ENCODE measurements at places on chromosomes 16 and 17.

- DNase-seq, result no peak
These were observed 14.0 kb downstream of the HERPUD1 start for GRCh38 chr16:56945847-56946527.

DNA sequence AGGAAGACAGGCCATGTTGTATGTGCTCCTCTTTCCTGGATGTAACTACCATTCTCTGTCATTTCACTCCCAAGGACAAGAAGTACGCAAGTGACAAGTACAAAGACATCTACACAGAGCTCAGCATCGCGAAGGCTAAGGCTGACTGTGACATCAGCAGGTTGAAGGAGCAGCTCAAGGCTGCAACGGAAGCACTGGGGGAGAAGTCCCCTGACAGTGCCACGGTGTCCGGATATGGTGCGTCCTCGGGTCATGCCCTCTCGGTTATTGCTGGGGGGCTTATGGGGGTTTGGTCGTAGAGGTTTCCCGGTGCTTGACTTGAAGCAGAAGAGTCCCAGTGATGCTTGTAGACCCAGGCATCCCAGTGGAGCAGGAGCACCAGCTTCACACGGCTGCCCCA, 29.0 kb downstream of the PLD6 start:
- DNase-seq, result no peak

- no peak for DNase-seq
These were observed 8.2 kb upstream of the COL1A1 start for GRCh38 chr17:50209472-50210239.

- DNase-seq, result no peak
These were observed 81.0 kb downstream of the USP31 start for GRCh38 chr16:23068079-23068736.

GRCh38 chr16:10728003-10728887, 15.4 kb upstream of the NUBP1 start:
- no peak for DNase-seq

DNA sequence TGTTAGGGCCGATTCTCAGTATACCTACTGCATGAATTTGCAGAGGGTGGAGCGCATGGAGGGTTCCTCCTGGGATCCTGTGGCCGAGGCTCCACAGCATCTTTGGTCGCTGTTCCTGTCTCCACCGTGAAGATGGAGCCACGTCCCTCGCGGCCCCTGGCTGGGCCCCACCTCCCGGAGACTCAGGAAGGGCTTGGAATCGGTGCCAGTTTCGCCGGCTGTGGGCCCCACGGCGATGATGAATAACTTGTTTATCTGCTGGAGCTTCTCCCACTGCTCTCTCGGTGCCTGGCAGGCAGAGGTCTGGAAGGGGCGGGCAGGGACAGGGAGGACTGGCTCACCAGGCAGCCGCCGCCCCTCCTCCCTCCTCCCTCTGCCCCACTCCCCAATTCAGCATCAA, 8.1 kb downstream of the SLC5A11 start:
- DNase-seq, result no peak

DNA sequence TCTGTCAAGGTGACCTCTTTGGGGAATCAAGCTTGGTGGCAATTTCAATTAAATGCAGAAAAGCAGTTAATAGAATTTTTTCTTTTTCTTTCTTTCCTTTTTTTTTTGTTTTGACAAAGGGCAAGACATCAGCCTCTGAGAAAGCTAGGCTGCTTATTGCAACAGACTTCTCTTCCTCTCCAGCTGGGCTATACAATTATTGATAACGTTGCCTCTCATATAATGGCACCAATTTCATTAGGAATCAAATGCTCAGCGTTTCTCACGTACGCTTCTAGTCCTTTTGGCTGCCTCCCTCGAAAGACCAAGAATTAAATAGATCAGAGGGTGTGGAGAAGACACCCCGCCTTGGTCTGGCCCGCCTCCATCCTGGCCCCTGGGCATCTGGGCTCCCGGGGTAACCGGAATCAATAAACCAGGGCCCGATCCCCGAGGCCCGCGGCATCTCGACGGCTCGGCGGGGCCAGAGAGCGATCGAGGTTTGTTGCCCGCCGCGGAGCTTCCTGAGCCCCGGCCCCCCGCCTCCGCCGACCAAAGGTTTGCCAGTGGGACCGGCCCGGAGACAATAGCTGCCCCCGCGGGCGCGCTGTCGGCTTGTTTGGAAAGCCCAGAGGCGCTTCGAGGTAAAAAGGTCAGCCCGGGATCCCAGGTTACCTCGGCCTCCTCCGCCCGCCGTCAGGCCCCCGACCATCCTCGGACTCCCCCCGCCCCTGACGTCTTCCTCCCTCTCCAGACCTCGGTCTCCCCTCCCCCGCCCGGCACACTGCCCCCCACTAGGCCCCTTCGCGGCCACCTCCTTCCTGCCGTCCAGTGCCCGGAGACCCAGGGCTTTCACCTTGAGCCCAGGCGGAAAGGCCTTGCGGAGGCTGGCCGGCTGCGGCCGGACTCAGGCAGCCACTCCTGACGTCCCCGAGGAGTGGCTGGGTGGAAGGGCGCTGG, 3.9 kb downstream of the HOXB1 start:
- peak; percentile 23 for DNase-seq

- DNase-seq, result peak; percentile 51
These were observed at the start of gene SDR42E2 for GRCh38 chr16:22161999-22162655. Gene SDR42E2 (plus strand): TSS chr16:22162506. CDS start chr16:22165583, 3,077 bp downstream.

GRCh38 chr16:24423312-24423711, 116.1 kb upstream of the RBBP6 start:
- no peak for DNase-seq

GRCh38 chr16:87114832-87115231, 202.4 kb downstream of the C16orf95 start:
- no peak for DNase-seq

DNA sequence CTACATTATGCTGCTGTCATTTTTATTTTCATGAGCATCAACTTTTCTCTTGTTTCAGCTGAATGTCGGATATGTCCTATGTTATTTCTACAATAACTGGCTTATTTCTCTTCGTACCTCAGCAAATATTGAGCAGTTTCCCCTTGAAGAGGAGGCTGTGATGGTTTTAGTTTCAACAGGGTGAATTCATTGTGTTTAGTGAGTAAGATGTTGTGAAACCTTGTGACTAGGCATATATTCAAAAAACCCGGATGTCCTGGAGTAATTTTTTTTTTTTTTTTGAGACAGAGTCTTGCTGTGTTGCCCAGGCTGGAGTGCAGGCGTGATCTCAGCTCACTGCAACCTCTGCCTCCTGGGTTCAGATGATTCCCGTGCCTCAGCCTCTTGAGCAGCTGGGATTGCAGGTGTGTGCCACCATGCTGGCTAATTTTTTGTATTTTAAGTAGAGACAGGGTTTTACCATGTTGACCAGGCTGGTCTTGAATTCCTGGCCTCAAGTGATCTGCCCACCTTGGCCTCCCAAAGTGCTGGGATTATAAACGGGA, 11.1 kb downstream of the CPD start:
- no peak for DNase-seq

GRCh38 chr17:42361781-42362186, 26.5 kb downstream of the STAT3 start:
- DNase-seq, result peak; percentile 56

GRCh38 chr17:79843816-79844800, 4.9 kb upstream of the CBX4 start:
- DNase-seq, result no peak

DNA sequence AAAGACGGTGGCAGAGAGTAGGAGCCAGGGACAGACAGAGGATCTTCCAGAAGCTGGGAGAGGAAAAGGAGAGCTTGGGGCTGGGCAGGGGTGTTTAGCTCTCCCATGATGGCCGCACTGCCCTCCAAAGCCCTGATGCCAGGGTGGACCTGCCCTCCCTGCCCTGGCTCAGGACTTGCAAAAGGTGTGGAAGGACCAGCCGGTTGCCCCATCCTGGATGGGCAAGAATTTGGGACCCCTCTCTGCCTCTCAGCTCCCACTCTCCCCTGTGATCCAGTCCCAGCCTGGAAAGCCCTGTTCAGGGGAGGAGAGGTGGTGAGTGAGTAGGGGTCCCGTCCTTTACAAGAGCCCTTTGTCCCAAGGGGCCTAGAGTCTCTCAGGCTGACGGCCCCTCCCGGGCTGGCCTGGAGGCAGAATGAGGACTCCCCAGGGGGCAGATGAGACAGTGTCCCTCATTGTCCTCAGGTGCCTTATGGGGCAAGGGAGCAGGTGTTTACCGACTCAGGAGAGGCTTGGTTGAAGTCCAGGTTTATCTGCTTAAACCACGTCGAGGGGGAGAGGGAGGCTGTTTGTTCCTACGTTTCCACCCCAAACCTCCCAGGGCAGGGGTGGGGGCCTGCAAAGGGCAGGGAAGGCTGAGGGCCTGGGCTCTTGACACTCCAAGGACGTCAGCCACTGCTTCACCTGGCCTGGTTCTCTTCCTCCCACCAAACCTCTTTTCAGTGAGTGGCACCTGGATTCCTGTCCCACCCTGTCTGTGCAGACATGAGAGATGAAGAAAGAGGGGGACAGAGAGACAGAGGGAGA, 19.3 kb upstream of the ITGA3 start:
- no peak for DNase-seq

- no peak for DNase-seq
These were observed 85.9 kb upstream of the TBX2 start for GRCh38 chr17:61313461-61314326.

GRCh38 chr16:20744922-20745440, 3.4 kb upstream of the THUMPD1 start:
- DNase-seq, result no peak

DNA sequence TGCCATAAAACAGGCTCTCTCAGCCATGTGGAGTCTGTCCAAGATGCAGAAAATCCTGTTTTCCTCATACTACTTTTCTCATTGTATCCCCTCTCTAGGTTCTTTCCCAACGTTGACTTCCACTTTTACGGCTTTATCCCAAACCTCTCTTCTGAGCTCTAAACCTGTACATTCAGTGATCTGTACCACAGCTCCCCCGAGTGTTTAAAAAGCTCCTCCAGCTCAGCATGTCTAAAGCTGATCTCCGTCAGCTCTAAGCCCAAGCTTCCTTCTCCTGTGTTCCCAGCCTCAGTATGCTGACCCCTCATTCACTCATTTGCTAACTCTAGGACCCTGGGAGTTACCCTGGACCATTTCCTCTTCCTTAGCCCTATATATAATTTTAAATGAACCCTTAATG, 144.6 kb downstream of the DNAH9 start:
- no peak for DNase-seq

GRCh38 chr16:17467923-17468540, 2.7 kb downstream of the XYLT1 start:
- peak; percentile 53 for DNase-seq

DNA sequence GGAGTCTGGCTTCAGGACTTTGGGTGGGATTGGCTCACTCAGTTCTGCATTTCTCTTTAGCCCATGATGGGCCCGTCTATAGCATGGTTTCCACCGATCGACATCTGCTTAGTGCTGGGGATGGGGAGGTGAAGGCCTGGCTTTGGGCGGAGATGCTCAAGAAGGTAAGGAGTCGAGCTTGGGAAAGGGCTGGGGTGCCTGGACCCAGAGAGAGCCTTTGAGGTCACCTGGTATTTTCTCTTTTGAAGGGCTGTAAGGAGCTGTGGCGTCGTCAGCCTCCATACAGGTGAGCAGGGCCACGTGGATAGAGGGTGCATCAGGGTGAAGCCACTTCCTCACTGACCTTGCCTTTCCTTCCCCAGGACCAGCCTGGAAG, 2.2 kb downstream of the THOC6 start:
- DNase-seq, result no peak

DNA sequence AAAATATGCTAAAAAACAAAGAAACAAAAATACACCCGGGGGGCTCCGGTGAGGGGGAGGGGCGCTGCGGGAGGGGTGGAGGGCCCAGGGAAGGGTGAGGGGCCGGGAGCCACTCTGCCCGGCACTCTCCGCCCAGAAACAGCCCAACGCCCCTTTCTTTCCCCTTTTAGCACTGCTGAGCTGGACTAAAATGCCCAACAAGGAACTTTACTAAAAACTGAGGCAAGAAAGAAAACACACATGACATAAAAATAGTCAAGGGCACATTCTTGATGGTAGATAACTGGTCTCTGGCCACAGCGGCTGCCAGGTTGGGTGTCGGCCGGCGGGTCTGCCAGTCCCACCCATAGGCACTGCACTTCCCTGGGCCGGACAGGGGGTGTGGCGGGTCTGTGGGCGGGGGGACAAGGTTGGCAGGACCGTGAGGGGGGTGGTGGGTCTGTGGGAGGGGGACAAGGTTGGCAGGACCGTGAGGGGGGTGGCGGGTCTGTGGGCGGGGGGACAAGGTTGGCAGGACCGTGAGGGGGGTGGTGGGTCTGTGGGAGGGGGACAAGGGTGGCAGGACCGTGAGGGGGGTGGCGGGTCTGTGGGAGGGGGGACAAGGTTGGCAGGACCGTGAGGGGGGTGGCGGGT, 20.9 kb downstream of the METRNL start:
- no peak for DNase-seq

- no peak for DNase-seq
These were observed 130.0 kb downstream of the KCNJ12 start for GRCh38 chr17:21505819-21506815.

DNA sequence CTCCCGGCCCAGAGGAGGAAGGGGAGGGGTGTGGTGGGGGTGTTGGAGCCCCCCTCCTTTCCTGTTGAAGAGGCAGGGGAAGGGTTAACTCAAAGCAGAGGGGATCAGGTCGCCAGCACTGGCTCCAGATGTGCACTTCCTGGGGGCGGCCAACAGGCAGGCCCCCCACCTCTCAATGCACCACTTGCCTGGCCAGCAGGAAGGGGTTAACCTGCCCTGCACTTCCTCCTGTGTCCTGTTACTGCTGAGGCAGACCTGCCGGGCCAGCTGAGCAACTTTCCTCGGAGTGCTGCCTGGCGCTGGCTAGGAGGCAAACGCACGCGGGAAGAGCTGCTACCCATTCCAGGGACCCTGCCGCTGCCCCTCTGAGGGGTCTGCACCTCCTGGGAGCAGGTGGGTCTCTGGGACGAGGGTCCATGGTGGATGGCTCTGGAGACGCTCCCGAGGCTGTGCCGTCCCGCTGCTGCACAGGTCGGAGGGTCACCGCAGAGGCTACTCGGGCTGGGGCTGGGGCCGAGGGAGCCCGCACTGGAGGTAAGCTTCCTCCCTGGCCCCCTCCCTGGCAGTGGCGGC, at the start of gene EPN3:
Gene EPN3 (plus strand): TSS at position 284 of the 573 bp plus-strand sequence. CDS start 3,822 bp downstream, outside the sequence.
- DNase-seq, result no peak

GRCh38 chr17:44708401-44709263, at the start of gene DBF4B:
Gene DBF4B (plus strand): TSS chr17:44708665. CDS start chr17:44708821, 156 bp downstream.
- DNase-seq, result peak; percentile 88

DNA sequence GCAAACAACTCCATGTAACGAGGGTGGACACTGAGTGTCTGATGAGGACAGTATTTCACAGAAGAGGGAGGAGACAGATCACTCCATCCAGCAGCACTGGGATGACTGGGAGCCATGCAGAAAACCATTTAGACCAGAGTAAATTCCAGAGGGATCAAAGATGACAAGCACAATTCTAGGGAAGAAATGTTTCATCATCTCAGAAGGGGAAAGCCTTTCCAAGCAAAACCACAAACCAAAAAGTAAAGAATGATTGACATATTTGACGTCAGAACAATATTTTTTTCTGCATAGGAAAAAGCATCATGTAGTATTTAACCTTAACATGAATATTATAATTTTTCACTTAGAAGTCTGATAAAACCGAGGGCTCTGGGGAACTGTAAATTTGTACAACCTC, 4.8 kb downstream of the DNASE1 start:
- DNase-seq, result no peak

DNA sequence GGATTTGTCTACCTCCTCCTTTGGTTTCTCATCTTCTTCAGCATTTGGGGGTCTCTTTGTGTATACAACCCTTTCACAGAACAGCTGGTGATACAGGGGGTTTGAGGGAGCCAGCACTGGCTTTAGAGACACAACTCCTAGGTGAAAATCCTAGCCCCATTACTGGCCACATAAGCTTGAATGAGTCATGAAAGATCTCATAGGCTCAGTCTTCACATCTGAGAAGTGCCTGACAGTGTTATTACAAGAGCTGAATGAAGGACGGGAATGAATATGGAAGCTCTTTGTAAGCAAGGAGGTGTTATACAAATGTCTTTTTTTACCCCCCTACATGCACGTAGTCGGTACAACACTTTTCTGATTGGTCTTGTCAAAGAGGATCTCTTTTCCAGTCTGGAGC, 1.7 kb upstream of the B4GALNT2 start:
- no peak for DNase-seq

Measured in stimulated activated CD4-positive, alpha-beta T cell treated with anti-CD3 and anti-CD28 coated beads, Interleukin-15, amount 100 ng/mL, for 24 hours (primary cell).